ENCODE measurements at places on chromosomes 16 and 17. TPM values are rescaled to one million over a fixed set of nuclear protein-coding genes. Genes with fewer than 3 reads are reported as not detected.

Gene CDC6
- 2.7 TPM for total RNA-seq

- no peak overlapping the region for H3K4me3 ChIP-seq
- no peak overlapping the region for H3K27ac ChIP-seq
- DNase-seq = no peak
- H3K27me3 ChIP-seq = peaks cover 9% of the 10 kb centered on the region
- no peaks in the 10 kb centered on the region for H3K36me3 ChIP-seq
These were observed 53.6 kb downstream of the GRB7 start for GRCh38 chr17:39791111-39791992.

GRCh38 chr16:49127103-49127502 is 154.5 kb downstream of the CBLN1 start:
- H3K4me1 ChIP-seq = no peaks in the 10 kb centered on the region
- H3K36me3 ChIP-seq = no peaks in the 10 kb centered on the region
- H3K4me3 ChIP-seq = no peak overlapping the region

DNA sequence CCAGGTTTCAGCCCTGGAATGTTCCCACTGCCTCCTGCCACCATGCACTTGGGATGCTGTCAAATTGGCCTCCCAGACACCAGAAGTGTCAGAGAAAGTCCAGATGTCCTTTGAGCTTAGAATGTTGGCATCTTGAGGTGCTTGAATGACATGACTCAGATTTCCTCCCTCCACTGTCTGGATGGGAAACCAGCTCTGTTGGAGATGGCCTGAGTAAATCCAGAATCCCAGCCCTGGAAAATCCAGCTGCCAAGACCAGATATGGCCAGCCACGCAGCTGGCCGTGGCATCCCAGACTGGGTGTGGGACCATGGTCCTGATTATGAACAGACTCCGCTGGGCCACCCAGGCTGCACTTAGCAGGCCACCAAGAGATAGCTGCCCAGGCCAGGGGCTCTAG is 57.0 kb upstream of the CLEC3A start:
- no peak overlapping the region for H3K4me3 ChIP-seq
- no peaks in the 10 kb centered on the region for H3K36me3 ChIP-seq
- H3K4me1 ChIP-seq = no peaks in the 10 kb centered on the region
- peaks cover 27% of the 10 kb centered on the region for H3K27me3 ChIP-seq
- DNase-seq = no peak
- no peak overlapping the region for H3K27ac ChIP-seq
